Cardiac fibroblast (primary cell): ENCODE measurements at places on chromosomes 5 and 9.

- DNase-seq = peak; percentile 97
Measured at GRCh38 chr5:16886366-16886736, 49.7 kb downstream of the MYO10 start.

DNA sequence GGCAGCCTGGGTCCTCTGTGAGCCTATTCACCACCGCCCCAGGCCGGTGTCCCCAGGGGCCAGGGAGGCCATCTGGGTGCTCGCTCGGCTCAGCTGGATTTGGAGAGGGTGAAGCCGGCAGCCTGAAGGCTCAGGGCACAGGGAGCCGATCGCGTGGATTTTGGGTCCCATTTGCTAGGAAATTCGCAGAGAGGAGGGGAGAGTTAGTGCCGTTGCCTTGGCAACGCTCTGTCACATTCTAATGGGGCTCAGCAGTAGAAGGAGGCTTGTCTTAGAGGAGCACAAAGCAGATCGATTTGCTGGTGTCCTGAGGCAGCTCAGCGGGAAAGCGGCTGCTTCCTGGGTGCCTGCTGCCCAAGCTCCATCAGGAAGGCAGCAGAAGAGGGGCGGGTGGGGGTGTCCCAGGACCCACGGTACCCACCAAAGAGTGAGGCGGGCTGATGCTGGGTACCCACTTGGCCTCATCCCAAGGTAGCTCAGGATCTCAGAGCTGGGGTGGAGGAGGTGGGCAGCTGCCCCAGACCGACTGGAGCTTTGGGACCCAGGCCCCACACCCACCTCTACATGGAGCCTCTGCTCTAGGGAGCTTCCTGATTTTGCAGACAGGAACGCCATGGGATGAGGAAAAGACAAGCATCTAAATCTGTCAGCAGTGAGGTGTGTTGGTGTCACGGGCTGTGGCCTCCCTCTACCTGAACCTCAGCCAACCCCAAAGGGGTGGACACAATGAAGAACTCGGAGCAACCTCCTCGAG, 17.1 kb upstream of the OLFM1 start:
- no peak for DNase-seq

GRCh38 chr5:150734579-150735384, 24.0 kb downstream of the DCTN4 start:
- DNase-seq = no peak

- DNase-seq = no peak
Measured at GRCh38 chr5:95670568-95670967, 12.2 kb downstream of the SPATA9 start.

GRCh38 chr5:57199866-57200265, 26.0 kb downstream of the GPBP1 start:
- DNase-seq = no peak

- peak; percentile 69 for DNase-seq
Measured at GRCh38 chr9:133238272-133238850, 29.3 kb upstream of the OBP2B start.

DNA sequence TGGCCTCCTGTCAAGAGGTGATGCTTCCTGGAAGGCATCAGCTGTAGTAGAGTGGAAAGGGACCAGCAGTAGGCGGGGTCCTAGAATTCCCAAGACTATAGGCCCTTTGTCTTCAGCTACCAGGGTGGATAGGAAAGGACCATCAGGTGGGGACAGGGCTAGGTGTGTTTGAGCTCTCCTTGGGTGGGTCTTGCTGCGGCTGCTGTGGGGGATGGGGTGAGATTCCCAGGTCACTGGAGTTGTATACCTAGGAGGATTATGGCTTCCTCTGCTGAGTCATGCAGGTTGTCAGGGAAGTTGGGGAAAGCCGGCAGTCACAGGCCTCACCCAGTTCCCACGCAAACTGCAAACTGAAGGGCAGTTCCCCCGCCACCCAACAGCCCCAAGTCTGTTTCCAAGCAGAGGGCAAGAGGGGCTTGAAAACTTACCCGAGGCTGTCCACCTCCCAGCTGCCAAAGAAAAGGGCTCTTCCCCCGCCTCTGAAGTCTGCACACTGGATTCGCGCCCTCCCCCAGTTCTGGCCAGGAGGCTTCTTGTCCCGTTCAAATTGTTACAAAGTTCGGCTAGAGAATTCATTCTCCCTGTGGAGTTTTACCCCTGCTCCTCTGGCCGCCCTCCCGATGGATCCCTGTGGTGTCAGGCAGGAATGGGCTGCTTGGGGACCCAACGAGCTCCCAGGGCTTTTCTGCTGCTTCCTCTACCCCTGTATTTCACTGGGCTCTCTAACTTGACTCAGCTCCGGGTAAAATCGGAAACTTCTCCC, 23.0 kb upstream of the ECM2 start:
- no peak for DNase-seq
